ENCODE measurements at places on chromosomes 12 and 14.
A peak's percentile ranks its signal among the peaks of the same experiment; 100 is the strongest.

DNA sequence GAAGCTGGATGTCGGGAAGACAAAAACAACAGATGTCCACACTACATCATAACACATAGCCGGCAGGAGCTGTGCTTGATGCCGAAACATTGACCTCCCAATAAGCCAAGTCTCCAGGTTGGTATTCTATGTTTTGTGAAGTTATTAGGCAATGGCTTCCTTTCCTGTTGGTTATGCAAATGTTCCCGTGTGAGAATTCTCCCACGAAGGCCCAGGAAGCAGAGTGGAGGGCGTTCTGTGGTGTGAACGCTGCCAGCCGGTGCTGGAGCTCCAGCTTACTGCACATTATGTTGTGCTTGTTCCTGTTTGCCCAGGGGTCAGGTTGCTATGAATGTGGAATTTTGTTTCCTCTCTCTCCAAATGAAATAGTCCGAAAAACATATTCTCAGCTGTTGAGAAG, 156.4 kb upstream of the HMGA2 start:
- no peak for DNase-seq

DNA sequence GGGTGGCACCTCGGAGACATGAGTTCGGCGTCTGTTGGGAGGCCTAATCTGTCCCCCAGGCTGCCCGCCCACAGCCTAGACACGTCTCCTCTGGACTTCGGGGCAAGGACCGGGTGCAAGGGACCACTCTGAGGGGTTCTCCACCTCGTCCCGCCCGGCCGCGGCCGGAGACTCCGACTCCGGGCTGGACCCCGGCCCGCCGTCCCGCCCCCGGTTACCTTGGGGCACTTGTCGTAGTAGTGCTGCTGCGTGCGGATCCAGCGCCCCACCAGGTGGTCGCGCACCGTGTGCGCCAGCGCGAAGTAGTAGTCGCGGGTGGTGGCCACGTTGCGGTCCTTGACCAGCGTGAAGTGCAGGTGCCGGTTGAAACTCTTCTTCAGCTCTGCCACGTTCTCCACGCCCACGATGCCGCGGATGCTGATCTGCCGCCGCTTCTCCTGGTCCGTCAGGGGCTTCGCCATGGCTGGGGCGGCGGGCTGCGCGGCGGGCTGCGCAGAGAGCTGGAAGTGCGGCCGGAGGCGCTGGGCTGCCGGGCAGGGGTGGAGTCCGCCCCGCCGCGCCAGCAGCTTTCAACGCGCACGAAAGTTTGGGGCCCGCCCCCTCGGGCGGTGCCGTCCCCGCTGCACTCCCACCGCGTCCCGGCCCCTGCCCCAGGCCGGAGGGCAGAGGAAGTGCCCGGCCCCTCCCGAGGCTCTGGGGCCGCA, at the start of gene PYGL:
Gene PYGL, minus strand, starts transcription at position 541 of the 704 bp plus-strand sequence. Its CDS starts 80 bp downstream, at position 461.
- DNase-seq = no peak

GRCh38 chr12:2776129-2776806, 18.5 kb upstream of the FKBP4 start:
- no peak for DNase-seq

DNA sequence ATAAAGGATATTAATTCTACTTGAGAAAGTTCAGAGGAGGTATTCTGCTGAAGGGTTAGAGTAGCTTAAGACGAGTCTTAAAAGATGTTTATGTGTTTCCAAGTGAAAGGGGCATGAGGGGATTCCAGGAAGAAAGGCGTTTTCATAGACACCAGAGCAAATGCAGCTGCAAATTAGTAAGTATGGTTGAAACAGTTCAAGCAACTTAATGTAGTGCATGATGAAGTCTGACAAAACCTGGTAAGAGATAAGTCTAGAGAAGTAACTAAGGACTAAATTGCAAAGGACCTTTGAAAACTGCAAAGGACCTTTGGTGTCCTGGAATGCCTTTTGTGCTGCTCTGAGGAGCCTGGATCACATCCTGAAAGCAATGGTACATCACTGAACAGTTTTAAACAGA, 11.5 kb downstream of the LUM start:
- DNase-seq = no peak

GRCh38 chr12:108649669-108650068, 16.0 kb upstream of the SELPLG start:
- peak; percentile 64 for DNase-seq

GRCh38 chr12:104866291-104866690, 91.8 kb downstream of the SLC41A2 start:
- DNase-seq = no peak

DNA sequence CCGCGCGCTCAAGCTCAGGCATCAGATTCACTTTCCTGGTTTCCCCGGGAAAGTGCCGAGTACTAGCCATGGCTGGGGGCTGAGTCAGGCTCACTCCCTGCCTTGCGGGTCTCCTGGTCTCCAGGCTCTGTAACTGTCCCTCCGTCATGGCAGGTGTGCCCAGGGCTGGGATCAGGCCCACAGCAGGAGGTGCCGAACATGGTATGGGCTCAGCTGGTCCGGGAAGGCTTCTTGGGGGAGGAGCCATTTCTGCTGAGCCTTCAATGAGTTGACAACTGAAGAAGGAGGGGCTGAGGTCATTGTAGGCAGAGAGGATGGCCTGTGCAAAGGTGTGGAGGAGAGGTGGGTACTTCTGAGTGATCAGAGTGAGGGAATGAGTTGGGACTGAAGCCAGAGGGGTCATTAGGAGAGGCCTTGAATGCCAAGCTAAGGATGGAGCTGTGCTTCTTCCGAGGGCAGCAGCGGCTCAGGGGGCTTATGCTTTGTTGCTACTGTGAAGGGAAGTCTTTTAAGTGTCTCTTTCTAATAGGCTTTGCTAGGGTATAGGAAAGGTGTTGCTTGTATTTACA, 769 bp downstream of the EXOC3L4 start:
- no peak for DNase-seq

DNA sequence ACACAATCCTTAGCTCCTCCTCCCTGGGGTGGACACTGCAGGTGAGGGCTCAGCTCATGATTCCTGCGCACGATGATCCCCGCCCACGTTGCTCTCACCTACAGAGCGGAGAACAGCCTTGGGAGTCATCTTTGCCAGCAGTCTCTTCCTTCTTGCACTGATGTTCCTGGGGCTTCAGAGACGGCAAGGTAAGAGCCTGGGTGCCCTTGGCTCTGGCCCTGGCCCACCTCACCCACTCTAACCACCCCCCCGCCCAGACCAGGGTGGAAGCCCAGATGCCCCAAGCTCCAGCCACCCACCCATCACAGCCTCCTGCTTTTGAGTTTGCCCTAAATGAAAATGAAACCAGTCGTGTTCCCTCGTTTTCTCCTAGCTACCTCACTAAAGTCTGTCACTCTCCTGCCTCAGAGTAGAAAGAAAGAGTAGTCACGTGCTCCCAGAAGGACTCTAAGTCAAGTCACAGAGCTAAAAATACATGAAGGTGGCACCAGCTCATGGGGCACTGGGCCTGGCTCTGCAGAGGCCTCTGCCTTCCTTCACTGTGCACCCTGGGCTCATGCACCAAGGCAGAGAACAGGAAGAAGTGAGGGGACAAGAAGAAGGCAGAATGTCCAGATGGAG, 9.0 kb downstream of the TAPBPL start:
- no peak for DNase-seq

DNA sequence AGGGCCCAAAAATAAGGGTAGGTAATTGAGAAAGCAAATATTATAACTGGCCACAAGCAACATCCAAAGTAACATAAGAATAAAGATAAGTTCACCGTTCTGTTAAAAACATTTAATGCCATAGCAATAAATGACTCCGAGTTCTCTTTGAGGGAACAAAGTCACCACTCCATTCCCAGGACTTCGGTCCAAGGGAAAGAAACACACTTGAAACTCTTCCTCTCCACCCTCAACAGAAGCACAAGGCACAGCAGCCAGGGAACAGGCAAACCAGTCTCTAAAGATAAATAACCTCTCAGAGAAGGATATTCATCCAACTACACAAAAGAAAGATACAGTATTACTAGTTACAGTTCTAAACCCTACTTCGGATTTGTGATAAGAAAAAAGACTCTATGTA, 2.5 kb downstream of the SETD3 start:
- no peak for DNase-seq

DNA sequence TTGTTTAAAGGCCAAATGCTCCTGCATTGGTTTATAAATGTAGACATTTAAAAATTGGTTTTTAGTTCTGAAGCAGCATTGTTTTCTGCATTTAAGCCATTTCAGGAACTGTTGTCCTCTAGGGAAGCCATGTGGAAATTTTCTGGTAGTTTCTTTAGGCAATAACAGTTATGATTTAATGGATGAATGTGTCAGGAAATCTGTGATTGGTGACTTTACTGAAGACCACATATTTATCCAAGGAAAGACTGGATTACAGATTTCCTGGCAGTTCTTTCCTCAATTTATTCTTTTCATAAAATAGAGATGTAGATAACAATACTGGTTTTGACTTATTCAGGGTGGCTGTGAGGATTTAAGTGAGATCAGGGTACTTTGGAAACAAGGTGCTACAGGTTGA, 27.6 kb downstream of the TBC1D15 start:
- no peak for DNase-seq

GRCh38 chr14:20093442-20093841, 17.1 kb upstream of the OR4K17 start:
- no peak for DNase-seq

DNA sequence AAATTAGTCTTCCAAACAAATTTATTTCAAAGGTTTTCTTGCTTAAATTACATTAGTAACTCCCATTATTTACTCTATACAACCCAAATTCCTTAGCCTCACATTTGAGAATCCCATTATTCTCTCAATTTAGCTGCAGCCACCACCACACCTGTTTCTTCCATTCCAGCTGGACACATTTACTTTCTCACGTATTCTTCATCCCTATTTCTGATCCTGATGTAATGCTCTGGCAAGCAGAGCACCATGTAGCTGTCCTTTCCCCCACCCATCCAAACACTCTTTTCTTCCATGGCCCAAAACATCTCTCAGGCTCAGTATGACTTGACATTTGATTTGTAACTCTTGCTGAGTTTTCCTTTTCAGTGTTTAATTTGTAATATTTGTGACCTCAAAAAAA, 240.2 kb upstream of the CLEC14A start:
- no peak for DNase-seq

DNA sequence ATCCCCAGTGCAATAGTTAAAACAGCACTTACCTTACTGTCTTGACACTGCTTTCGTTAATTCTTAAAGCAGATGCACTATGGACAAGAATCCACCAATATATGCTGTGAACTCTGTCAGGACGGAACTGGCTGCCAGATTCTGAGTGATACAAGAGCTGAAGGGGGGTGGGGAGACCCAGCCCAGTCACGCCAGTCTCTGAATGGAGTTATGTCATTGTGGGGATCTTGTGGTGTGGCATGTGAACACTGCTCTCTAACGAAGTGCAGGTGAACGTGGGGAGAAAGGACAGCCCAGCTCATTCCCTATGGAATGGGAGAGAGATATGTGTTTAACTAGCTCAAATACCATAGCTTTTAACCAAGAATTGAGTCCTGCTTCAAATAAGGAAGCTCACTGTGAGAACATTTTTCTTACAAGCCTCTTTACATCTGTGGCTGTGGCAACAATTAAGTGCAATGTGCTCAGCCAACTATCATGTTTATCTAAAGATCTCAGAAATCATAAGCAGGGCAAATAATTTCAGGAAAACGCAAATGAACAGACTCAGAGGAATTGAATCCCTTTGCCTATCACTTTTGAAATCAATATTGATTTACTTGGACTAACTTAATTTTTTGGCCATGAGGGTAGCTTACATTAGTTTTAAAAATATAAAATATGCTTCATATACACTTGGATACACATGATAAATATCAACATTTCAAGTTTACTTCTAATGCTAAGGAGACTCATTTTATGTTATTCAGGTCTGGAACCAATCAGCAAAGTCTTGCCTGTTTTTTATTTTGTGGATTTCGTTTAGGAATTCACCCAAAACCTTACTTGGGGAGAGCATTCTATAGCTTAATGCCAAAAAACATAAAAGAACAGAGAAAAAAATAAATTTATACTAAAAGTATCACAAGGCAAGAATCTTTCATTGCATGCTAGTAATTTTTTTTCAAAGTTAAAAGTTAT, at the start of gene LUM:
Gene LUM, minus strand, starts transcription at position 129 of the 960 bp plus-strand sequence. CDS start 2,515 bp downstream, outside the sequence.
- no peak for DNase-seq

DNA sequence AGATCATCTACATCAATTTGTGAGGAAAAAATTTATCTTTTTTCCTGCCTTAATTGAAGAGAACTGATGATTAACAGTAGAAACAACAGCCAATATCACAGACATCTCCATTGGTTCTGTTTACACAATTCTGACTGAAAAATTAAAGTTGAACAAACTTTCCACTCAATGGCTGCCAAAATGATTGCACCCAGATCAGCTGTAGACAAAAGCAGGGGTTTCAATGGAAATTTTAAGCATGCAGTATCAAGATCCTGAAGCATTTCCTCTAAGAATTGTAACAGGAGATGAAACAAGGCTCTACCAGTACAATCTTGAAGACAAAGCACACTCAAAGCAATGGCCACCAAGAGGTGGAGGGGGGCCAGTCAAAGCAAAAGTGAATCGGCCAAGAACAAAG, 231.6 kb upstream of the KRR1 start:
- DNase-seq = no peak

GRCh38 chr12:34291426-34291901, 269.2 kb downstream of the ALG10 start:
- DNase-seq = no peak

Measured in HS-27A (cell line).